ENCODE measurements at places on chromosomes 6 and 20.

GRCh38 chr6:44626616-44627015, 239.1 kb downstream of the CDC5L start:
- DNase-seq, result no peak

DNA sequence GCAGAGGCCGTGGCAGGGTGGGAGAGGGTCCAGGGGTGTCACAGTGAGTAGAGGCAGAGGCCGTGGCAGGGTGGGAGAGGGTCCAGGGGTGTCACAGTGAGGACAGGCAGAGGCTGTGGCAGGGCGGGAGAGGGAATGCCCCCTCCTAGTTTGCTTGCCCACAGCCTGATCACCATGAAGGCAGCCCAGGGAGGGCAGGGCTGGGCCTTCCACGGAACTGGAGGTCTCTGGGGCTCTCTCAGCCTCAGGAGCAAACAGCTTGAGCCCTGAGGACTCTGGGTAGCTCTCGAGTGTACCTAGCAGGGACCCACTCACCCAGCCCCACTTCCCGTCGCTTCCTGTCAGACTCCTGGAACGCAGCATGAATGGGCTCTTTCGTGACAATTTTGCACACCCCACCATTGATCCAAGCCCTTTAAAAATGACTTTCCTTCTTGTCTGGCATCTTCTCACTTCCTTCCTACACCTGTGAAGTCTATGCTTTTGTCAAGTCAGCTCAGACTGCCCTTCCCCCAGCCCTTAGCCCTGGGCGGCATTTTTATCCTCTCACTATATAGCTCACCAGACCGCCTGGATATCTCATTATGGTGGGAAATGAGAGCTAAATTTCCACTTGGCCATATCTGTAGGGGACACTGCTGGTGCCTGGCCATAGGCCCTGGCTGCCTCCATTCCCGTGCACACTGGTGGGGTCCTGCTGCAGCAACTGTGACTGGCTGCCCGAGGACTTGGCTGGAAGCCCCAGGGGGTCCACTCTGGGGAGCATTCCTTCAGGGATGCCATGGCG, 140.3 kb downstream of the CDC5L start:
- DNase-seq, result no peak

DNA sequence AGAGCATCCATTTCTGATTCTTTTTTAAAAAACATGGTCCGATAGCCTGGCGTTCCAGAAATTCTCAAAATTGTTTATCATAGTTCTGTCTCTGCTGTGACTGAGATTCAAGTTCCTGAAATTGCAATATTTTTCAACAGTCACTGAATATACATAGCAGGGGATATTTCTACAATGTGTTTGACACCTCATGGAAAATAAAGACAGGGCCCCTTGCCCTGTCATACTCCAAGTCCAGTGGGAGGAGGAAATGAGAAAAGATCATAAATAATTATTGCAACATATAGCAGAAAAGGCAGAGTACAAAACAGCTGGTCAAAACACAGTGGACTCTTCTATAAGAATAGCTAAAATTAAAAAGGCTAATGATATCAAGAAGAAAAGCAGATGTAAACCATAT, 234.8 kb upstream of the SPTLC3 start:
- DNase-seq, result no peak

GRCh38 chr6:40848038-40848437, 191.0 kb downstream of the UNC5CL start:
- no peak for DNase-seq

GRCh38 chr6:5398530-5398929, 137.2 kb downstream of the FARS2 start:
- DNase-seq, result no peak

DNA sequence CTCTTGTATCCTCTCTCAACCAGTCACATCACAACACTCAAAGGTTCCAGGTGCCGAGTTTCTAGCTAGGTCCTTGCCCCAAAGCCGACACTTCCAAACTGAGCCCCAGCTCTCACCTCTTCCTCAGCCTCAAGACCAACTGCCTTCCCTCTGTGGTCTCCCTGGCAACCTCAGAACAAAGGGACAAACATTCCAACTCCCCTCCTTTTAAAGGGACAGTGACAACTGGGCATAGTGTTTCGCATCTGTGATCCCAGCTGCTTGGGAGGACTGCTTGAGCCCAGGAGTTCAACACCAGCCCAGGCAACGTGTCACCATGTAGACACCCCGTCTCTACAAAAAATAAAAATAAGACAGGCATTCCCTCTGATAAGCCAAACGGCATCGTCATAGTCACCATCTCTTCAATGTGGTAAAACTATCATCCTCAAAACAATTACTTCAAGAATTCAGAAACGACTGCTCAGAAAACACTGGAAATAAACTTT, 11.3 kb downstream of the DIDO1 start:
- DNase-seq, result no peak

GRCh38 chr6:108598305-108598863, 37.7 kb downstream of the FOXO3 start:
- no peak for DNase-seq

- DNase-seq, result no peak
Observed at GRCh38 chr6:135319819-135320218, 138.7 kb downstream of the MYB start.

- DNase-seq, result no peak
Observed at GRCh38 chr6:166583230-166583965, 3.1 kb downstream of the RAMACL start.

DNA sequence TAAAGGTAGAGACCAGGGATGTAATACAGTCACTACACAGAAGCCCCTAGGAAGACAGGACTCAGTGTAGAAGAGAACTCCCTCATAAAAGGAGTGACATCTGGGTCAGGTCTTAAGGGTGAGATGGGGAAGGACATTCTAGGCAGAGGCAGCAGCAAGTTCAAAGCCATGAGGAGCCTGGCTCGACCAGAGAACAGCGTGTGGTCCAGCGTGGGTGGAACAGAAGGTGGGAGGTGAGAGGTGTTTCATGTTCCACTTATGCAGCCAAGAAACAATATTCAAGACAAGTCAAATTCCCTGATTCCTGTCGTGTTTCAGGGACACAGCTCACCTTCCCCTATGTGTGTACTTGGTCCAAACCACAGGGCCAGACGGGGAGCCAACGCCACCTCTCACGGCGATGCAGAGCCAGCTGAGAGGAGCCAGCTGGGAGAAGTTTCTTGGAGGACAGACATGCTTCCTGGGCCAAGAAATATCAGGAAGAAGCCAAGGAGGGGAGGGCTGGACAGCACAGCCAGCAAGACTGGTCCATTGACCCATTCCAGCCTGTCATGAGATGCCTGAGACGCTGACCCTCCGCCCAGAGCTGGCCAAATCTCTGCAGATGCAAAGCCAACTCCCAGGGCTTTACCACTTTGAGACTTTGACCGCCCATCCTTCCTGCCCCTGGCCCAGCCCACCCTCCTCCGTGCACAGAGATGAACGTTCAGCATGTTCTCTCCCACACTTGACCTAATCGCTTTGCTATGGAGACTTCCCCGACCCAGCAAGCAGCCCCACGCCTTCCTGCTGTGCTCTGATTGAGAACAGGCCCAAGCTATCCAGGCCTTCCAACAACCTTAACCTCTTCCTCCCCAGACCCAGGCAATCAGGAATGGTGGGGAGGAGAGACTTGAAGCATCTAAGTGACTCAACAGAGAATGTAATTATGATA, 113.8 kb downstream of the PRND start:
- no peak for DNase-seq

All from esophagus squamous epithelium (tissue), 5 donors.